ENCODE measurements at places on chromosomes 5 and 9. TPM values are rescaled to one million over a fixed set of nuclear protein-coding genes. Genes with fewer than 3 reads are reported as not detected.

The PLK2 gene
- 207 TPM for total RNA-seq

- ATAC-seq, result no peak
These were observed 1.7 kb upstream of the CMYA5 start for GRCh38 chr5:79687889-79688288.

GRCh38 chr9:30575691-30576090 is 1808.8 kb upstream of the ACO1 start:
- no peak for ATAC-seq

DNA sequence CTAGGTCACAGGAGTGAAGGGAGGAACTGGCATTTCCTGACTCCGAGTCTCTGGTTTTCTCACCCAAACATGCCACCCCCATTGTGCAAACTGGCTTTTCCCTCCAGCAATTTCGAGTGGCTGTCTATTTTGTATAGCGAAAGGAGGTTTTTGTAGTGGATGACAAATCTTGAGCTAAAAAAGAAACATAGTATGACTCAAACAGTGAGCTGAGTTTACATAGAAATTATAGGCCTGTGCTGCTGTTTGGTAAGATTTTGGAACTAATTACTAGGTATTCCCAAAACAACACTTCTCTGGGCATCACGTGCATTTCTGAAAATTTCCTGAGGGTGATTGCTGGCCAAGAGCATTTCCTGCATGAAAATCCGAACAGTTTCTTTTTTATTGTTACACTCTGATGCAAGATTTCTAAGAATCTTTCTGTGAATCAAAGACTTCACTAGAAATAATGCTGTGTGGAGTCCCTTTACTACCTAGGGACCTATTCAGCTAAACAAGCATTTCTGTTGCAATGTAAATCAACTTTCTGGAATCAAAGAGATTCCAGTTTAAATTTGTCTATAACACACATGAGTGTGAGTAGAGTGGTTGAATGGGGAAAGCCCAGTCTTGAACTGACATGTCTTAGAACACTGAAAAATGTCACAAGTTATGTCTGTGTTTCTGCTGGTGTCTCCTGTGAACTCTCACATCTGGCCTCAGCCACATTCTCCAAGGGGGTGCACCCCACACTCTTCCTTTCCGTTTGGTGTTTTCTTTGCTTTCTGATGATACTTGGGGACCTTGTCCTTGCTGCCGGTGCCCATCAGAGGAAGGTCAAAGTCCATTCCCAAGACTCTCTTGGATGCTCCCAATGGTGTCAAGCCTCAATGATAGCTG is 33.3 kb upstream of the DAPK1 start:
- no peak for ATAC-seq

Measured in motor neuron (in vitro differentiated cells).